ENCODE measurements at places on chromosomes 11 and 22.

DNA sequence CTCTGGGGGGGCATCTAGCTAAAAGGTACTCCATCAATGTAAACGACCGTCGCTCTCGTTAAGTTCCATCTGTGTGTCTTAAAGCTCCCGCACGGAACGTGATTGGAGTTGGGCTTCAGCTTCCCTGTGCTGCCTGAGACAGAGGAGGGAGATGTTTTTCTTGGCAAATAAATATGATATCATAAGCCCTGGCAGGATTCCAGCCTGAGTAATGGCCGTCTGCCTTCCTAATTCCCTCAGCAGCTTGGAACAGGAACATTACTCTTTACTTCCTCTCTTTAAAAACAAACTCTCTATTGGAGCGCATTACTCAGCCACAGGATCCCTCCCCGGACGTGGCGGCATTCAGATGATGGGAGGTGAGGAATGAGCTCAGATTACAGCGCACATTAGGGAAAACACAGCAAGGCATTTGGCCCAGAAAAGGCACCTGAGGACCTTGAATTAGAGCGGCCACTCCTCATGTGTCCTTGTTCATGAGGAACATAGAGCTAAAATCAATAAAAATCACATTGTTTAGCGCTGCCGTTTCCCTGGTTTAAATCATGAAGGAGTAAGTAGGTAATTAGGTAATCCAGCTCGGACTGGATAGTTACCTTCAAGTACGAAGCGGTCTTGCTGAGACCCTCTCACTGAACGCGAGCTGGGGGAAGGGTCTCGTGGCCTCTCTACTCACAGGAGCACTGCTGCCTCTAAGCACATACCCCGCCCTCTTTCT lies 230.4 kb downstream of the ST3GAL4 start:
- DNase-seq: peak; percentile 97

- no peak for DNase-seq
Measured at GRCh38 chr22:37379722-37380121, 47.6 kb downstream of the ELFN2 start.

- peak; percentile 47 for DNase-seq
Measured at GRCh38 chr11:73507086-73507485, 90.8 kb downstream of the FAM168A start.

DNA sequence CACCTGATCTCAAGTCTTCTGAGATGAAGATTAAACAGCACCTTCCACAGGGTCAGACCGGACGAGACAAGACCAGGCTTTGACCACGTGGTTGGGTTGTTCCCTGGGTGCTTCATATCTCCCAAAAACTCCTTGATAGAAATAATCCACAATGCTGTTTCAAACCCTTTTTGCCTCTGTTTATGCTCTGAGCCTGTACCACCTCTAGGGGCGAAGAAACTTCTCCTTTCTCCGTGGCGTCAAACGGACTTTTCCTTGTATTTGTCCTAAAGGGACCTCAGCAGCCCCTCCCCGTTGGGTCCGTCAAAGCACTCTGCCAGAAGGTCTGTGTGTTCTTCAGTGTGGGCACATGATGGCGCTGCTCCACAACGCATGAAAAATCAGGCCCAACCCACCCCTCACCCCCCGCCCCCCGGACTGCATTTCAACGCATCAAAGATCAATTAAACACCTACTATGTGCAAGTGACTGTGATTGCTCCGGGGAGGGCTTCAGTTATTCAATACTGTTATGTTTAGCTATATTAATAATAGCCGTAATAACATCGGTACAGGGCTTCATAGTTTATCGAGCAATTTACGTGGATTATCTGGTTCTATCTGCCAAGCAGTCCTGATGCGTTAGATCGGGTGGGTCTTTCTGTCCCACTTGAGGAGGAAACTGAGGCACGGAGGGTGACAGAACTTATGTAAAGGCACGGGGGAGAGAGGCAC lies 17.3 kb upstream of the EIF3D start:
- peak; percentile 56 for DNase-seq

GRCh38 chr11:66858186-66858938 lies 1.5 kb downstream of the LRFN4 start:
- DNase-seq: no peak

- no peak for DNase-seq
Measured at GRCh38 chr11:47485107-47485506, 36.2 kb upstream of the RAPSN start.

DNA sequence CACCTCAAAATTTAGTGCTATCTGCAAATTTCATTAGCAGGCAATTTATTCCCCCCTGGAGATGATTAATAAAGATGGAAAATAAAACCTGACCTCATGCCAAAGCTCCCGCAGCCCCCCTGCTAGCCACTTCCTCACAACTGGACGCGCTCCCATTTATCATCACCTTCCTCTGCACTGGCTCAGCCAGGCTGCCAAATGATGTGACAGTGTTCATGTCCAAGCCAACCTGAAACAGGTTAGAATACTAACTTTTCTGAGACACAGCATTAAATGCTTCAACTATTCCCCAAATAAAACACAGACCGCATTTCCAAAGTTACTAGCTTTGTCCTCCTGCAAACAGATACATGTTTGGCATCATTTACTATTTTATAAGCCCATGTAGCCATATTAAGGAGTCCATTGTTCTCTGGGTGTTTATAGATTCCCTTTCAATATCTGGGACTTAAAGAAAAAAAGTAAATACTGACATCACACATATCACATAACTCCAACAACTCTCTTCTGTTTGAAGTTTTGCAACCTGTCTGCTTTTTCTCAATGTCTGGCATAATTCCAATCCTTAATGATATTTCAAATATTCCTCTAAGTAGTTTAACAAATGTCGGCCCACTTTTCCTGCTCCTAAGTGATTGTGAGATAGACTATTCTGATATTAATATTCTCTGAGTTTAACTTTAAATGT lies 829.7 kb upstream of the FAT3 start:
- no peak for DNase-seq

- no peak for DNase-seq
Measured at GRCh38 chr22:29740216-29740615, 20.4 kb downstream of the CABP7 start.

GRCh38 chr11:16862726-16863125 lies 124.3 kb downstream of the C11orf58 start:
- DNase-seq: peak; percentile 21

- no peak for DNase-seq
Measured at GRCh38 chr22:29810216-29810615, 27.9 kb downstream of the ASCC2 start.

DNA sequence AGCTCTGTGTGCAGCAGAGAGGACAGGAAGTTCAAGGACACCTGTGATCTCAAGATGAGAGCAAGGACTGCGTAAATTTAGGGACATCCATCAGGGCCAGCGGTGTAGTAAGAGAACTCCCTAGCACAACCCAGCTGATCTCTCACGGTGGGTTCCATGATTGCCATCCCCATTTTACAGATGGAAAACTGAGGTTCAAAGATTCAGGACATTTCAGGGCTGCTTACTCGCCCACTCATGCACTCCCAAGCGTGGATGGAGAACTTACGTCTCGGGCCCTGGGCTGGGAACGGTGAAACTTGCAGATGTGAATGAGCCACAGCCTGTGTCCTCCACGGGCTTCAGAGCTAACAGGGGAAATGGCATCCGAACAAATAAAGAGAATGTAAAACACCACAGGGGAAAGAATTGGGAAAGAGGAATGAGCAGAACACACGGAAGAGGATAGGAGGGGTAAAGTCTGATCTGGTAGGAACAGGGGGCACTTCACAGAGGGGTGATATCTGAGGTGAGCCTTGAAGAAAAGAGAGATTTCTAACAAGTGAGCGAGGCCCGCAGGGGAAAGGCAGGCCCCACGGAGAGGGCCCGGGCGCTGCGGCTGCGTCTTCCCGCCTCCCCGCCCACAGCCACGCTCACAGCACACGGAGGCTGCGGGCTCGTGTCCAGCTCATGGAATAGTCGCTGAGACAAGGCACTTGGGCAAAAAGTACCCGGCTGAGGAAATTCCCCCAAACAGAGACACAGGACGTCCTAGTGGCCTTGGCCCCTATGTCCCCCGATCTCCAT lies 55.9 kb downstream of the RPUSD4 start:
- no peak for DNase-seq

DNA sequence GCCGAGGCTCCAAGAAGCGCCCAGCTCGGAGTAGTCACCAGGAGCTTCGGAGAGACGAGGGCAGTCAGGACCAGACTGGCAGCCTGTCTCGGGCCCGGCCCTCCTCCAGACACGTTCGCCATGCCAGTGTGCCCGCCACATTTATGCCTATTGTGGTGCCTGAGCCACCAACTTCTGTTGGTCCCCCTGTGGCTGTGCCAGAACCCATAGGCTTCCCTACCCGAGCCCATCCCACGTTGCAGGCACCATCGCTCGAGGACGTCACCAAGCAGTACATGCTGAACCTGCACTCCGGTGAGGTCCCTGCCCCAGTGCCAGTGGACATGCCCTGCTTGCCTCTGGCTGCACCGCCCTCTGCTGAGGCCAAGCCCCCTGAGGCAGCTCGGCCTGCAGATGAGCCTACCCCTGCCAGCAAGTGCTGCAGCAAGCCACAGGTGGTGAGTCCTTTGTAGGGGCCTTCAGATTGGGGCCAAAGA lies 3.4 kb downstream of the ARHGEF17 start:
- DNase-seq: no peak

GRCh38 chr22:44438056-44438455 lies 60.0 kb downstream of the RTL6 start:
- no peak for DNase-seq

- DNase-seq: no peak
Measured at GRCh38 chr22:34783436-34783835, 282.5 kb upstream of the ISX start.

DNA sequence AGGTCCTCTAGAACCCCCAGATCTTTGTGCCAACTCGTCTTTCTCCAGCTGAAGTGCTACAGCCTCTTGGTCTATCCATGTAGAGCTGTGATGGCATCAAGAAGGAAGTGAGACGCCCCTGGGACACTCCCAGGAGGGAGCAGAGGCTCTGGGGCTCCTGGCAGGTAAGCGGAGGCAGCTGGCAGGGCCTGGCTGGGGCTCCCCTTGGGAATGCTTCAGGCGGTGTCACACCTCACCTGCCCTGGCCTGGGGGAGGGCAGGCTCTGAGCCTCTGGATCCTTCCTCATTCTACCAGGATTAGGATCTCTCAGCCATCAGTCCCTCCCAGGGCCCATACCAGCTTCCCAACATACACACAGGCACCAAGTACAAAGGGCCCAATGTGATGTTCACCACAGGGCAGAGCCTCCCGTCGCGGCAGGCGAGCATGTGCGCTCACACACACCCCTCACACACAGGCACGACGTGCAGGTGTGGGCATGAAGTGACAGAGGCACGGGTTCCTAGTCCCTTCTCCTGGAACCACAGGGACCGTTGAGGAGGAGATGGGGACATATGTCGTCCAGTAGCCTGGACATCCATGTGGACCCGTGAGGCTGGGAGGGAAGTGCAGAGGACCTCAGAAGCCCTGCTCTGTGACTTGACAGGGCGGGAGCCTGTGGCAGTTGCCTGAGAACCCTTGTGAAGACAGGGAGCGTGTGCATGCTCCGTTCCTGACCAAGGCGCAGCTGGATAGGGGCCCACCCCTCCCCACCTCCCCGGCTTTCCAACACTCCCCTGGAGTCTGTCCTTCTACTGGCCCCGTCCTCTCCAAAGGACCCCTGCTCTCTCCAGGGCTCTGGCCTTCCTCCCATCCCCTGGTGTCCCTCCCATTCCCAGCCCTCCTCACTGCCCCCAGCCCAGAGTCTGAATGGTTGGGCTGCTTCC lies 32.5 kb downstream of the LMO1 start:
- no peak for DNase-seq

GRCh38 chr11:80186692-80187091 lies 745.9 kb upstream of the TENM4 start:
- peak; percentile 48 for DNase-seq

GRCh38 chr11:32574421-32574820 lies 9.2 kb upstream of the EIF3M start:
- DNase-seq: no peak

GRCh38 chr11:66719111-66719872 lies 9.7 kb downstream of the SPTBN2 start:
- DNase-seq: no peak

- peak; percentile 53 for DNase-seq
Measured at GRCh38 chr11:58513747-58514367, 6.0 kb upstream of the OR5B21 start.

DNA sequence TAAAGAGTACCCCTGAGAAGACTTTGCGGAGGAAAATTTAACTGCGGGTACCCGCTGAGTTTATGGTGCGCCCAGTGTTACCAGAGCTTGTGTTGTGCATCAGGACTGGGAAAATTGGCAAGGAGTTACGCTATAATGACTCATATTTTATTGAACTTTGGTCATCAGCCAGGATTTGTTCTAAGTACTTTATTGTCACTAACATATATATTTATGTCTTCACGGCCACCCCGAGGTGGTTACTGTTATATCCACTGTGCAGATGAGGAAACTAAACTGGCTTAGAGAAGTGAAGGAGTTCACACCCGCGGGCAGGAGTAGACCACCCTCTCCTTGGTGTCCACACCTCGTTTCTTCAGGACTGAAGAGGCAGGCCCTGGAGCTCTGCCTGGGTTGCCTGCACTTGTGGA lies 667 bp downstream of the ACCS start:
- peak; percentile 72 for DNase-seq

- no peak for DNase-seq
Measured at GRCh38 chr11:96126917-96127595, 203.1 kb upstream of the MTMR2 start.

DNA sequence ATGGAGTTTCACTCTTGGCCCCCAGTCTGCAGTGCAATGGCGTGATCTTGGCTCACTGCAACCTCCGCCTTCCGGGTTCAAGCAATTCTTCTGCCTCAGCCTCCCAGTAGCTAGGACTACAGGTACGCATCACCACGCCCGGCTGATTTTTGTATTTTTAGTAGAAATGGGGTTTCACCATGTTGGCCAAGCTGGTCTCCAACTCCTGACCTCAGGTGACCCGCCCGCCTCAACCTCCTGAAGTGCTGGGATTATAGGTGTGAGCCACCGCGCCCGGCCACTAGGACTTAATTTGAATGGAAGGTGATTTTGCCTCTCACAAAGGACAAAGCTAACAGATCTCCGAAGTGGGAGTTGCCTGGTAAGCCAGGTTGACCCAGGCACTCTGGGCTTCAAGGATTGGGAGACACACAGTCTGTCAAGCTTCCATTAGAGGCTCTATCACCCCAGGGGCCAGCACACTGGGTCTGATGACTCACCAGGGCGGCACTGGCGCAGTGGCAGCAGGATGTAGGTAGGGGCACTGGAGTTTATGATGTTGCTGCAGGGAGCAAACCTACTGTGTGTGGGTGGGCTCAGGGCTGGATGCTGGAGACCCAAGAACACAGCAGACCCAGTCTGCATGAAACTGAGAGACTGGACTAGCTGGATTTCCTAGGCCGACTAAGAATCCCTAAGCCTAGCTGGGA lies 17.8 kb upstream of the KCTD14 start:
- peak; percentile 32 for DNase-seq
